ENCODE measurements at places on chromosomes 5 and 9. TPM values are rescaled to one million over a fixed set of nuclear protein-coding genes. Genes with fewer than 3 reads are reported as not detected.

The CTXN3 gene
- not detected for total RNA-seq

The LPAR1 gene
- total RNA-seq, result not detected

The PCDHB13 gene
- total RNA-seq, result not detected

The INSL6 gene
- not detected for total RNA-seq

The C9orf152 gene
- not detected for total RNA-seq

The PCDHGC4 gene
- total RNA-seq, result 0.37 TPM

The OR1J2 gene
- not detected for total RNA-seq

The TMEM252 gene
- not detected for total RNA-seq

The PCDHGB4 gene
- total RNA-seq, result 0.17 TPM

The GLRA1 gene
- total RNA-seq, result not detected

The THBS4 gene
- 0.73 TPM for total RNA-seq

The FRRS1L gene
- not detected for total RNA-seq

The NEURL1B gene
- total RNA-seq, result 1.3 TPM

The GPR21 gene
- 0.32 TPM for total RNA-seq

The SPATA9 gene
- total RNA-seq, result not detected

The LRRC19 gene
- total RNA-seq, result not detected

The PCDHA1 gene
- total RNA-seq, result not detected

The GM2A gene
- total RNA-seq, result 36.0 TPM
